HS-27A (cell line): ENCODE measurements at places on chromosomes 16 and 17.

DNA sequence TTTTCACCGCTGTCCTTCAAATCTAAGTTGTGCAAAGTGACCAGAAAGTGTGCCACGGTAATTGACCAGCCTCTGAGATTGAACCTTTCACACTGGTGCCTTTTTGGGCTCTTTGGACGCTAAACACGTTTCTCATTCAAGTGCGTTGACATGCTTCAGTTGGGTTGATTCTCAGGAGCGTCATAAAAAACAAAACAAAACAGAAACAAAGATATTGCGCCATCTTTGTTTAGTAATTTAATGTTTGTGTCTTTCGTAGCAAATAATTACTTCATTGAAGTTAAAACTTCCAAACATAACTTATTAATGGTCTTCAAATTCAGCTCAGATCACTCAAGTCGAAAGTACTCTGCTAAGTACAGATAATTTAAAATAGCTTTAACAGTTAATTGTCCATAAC is 80.2 kb downstream of the OR1D5 start:
- DNase-seq, result no peak

- no peak for DNase-seq
Observed at GRCh38 chr17:17807440-17807839, 29.3 kb downstream of the SREBF1 start.

DNA sequence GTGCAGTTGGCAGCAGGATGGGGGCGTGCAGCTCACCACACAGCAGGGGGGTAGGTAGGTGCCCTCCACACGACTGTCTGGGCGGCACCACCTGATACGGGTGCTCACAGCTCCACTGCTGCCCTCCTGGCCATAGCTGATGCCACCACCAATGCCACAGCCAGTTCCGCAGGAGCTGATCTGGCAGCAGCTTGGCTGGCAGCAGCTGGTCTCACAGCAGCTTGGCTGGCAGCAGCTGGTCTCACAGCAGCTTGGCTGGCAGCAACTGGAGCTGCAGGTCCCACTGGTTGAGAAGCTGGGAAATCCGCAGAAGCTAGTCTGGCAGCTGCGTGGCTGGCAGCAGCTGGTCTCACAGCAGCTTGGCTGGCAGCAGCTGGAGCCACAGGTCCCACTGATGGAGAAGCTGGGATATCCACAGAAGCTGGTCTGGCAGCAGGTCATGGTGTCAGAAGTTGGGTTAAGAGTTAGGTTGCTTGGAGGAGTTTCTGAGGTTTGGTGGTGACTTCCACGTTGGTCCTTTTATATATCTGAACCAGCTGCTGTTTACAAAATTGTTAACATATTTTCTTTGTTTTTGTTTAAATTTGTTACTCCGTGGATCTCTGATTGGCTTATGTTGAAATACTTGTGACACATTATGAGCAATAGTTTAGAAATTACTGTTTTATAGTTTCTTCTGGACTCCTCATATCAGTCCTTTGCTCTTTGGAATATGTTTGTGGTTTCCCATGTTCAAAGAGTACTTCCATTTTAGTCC is at the start of gene KRTAP1-5:
KRTAP1-5 (minus strand) TSS at position 494 of the 757 bp plus-strand sequence; CDS start at position 441, 53 bp downstream.
- DNase-seq, result peak; percentile 48

- no peak for DNase-seq
Observed at GRCh38 chr17:44766409-44767038, 7.7 kb downstream of the ADAM11 start.

GRCh38 chr16:50351116-50351515 is 17.7 kb downstream of the BRD7 start:
- DNase-seq, result no peak

DNA sequence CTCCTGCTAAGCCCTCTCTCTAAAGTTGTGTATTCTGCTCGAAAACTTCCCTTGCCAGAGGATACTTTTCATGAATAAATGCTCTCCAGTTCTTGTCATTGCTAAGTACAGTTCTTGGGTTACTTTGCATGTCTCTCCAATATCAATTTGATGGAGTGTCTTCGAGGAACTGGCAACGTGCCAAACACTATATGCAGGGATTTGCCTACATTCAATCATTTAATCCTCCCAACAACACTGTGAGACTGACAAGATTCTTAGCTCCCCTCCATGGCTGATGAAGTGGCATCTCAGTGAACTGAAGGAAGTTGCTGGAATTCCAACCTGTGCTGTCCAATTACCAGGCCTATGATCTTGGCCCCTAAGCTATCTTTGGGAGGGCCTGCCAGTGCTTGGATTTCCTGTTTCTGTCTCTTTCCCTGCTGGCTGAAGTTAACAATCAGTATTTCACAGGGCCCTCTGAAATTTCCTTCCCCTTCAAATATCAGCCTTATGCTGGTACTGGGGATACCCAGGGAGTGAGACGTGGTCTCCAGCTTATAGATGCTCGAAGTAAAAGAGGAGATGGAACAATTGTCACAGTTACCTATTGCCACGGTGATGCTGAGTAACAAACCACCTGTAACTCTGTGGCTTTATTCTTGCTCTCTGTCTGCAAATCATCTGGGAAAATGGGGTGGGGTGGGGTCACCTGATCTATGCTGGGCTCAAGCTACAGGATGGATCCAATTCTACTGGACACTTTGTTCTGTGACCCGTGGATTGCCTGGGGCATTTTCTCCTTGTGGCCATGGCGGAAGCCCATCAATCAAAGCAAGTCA is 19.4 kb upstream of the CRISPLD2 start:
- no peak for DNase-seq

GRCh38 chr17:13582776-13583547 is 18.8 kb downstream of the HS3ST3A1 start:
- DNase-seq, result no peak

DNA sequence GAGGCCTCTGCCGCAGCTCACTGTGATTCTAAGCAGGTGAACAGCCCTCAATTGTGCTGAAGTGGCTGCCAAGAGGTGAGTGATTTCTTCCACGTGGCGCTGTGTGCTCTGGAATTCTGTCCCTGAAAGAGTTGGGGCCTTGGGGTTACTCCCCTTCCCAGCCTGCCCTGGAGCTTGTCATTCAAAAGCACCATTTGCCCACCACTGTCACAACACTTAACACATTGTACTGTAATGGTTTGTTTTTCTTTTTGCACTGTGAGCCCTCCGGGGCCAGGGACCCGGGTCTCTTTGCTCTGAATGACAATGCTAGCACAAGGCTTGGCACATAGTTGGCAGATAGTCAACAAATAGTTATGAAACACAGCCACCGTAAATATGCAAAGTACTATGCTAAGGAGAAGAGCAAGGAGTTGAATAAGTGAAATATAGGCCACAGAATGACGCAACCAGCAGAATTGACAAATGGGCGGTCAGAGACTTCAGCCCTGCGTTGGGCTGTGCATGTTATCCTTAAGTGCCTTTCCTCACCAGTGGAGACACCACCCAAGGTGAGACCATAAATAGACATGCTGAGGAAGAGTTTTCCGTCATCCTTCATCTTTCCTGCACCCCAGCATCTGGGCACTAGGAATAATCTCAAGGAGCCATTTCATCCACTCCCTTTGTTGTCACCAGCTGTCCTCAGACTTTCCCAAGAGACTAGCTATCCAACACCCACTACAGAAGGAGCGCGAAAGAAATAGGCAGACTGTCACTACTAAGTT is 112.0 kb upstream of the DNAH9 start:
- no peak for DNase-seq

GRCh38 chr17:54982399-54982798 is 13.8 kb downstream of the STXBP4 start:
- no peak for DNase-seq

- DNase-seq, result no peak
Observed at GRCh38 chr16:725463-726187, 618 bp downstream of the CCDC78 start.

- no peak for DNase-seq
Observed at GRCh38 chr17:79838522-79839274, 542 bp downstream of the CBX4 start.

- no peak for DNase-seq
Observed at GRCh38 chr17:55093353-55093752, 124.8 kb downstream of the STXBP4 start.

DNA sequence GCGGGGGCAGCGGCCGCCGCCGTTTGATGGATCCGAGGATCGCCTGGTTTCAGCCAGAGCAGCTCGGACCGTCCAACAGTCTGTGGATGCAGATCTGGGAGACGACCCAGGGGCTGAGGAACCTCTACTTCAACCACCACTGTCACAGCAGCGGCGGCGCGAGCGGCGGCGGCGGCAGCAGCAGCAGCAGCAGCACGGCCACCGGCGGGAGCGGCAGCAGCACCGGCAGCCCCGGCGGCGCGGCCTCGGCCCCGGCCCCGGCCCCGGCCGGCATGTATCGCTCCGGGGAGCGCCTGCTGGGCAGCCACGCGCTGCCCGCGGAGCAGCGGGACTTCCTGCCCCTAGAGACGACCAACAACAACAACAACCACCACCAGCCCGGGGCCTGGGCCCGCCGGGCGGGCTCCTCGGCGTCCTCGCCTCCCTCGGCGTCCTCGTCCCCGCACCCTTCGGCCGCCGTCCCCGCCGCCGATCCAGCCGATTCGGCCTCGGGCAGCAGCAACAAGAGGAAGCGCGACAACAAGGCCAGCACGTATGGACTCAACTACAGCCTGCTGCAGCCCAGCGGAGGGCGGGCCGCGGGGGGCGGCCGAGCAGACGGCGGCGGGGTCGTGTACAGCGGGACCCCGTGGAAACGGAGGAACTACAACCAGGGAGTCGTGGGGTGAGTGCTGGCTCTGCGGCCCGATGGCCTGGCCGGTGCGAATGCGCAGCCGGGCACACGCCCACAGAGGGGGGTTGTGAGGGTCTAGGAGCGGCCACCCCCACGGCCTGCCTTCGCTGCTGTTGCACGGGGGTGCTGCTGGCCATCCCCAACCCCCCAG is 702 bp downstream of the TENT4B start:
- DNase-seq, result no peak

DNA sequence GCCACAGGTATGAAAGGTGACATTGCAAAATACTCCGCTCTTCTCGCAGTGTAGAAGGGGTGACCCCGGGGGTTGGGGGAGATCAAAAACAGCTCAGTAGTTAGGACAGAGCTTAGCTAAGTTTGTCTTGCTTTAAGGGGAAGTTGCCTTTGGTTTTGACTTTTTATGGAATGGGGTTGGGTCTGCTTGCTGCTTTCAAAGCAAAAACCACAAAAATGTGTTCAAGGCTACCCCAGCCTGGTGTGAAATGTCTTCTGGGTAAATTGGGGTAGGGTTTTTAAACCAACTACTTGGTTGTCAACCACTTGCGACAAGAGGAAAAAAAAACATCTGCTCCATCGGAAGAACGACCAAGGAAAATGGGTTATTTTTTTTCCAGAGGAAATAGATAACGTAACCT is 6.2 kb downstream of the FUS start:
- no peak for DNase-seq

DNA sequence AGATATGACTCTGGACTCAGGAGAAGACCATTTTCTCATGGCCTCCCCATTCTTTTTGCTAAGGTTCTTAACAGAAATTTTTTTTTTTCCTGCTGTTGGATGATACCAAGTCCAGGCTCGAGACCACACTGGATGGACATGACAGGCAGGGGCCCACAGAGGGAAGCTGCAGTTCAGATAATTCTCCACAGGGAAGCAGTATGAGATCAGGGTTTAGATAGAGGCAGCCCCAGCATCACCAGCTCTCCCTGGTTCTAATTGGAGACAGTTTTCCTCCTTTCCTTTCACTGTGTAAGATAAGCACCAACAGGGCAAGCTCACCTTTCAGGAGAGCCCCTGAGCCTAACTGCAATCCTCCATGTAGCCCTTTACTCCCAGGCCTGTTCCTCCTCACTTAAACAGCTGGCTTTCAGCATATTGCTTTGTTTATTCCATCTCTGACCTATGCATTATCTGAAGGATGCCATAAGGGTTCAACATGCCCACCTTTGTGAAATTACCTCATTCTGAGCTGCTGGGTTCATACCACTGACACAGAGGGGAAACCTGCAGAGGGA is 108.1 kb downstream of the SNX11 start:
- DNase-seq, result no peak

GRCh38 chr16:59342669-59343068 is 608.6 kb upstream of the GOT2 start:
- no peak for DNase-seq

DNA sequence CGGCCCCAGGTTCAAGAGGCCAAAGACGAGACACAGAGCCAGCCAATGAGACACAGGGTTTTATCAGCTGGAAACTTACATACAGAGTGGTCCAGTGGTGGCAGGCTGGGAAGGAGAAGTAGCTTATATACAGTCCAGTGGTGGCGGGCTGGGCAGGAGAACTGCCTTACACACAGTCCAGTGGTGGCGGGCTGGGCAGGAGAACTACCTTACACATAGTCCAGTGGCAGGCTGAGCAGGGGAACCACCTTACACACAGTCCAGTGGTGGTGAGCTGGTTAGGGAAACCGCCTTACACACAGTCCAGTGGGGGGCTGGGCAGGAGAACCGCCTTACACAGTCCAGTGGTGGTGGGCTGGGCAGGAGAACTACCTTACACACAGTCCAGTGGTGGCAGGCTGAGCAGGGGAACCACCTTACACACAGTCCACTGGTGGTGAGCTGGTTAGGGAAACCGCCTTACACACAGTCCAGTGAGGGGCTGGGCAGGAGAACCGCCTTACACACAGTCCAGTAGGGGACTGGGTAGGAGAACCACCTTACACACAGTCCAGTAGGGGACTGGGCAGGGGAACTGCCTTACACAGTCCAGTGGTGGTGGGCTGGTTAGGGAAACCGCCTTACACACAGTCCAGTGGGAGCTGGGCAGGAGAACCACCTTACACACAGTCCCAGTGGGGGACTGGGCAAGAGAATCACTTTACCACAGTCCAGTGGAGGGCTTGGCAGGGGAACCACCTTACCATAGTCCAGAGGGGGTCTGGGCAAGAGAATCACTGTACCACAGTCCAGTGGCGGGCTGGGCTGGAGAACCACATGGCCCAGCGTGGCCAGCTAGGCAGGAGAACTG is 90.9 kb downstream of the GAS7 start:
- DNase-seq, result no peak

GRCh38 chr16:25868706-25869370 is 177.1 kb downstream of the HS3ST4 start:
- DNase-seq, result no peak

- no peak for DNase-seq
Observed at GRCh38 chr17:2542456-2542855, 30.8 kb upstream of the METTL16 start.

- DNase-seq, result no peak
Observed at GRCh38 chr17:68384471-68384870, 72.8 kb downstream of the WIPI1 start.

DNA sequence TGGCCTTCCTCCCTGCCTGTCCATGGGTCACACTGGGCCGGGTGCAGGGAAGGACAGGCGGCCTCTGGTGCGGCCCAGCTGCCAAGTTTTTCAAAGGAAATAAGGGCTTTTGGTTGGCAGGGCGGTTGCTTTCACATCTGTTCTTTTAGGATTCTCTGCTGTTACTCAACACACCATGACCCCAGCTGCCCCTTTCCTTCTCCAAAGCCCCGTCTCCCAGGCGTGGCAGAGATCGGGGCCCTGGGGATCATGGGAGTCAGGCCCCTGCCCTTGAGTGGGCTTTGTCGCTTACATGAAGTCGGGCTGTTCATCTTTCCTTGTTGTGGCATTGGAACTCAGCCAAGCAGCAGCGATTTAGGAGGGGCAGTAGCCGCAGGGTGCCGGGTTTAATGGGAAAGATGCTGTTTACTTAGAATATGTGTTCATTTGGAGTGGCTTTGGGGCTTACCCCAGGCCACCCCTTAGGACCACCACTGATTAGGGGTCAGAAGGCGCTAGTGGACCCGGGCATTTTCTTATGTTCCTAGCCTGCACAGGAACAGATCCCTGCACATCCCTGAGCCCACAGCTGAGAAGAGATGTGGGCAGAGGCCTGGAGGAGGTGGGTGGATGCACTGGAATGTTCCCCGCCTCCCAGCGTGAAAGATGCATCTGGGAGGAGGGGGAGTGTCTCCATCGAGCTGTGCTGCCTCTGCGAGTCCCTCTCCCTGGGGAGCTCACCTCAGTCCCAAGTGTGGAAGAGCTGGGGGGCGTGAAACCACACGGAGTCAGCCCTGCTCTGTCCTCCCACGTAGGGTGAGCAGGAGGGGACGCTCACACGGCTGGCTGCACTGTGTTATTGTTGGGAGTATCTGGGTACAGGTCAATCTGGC is 6.8 kb upstream of the ADCY7 start:
- DNase-seq, result no peak
